Thymus (tissue), 14 donors: ENCODE measurements at places on chromosomes 2 and 18.

GRCh38 chr2:238789317-238789806, 58.5 kb upstream of the TWIST2 start:
- no peak for DNase-seq

DNA sequence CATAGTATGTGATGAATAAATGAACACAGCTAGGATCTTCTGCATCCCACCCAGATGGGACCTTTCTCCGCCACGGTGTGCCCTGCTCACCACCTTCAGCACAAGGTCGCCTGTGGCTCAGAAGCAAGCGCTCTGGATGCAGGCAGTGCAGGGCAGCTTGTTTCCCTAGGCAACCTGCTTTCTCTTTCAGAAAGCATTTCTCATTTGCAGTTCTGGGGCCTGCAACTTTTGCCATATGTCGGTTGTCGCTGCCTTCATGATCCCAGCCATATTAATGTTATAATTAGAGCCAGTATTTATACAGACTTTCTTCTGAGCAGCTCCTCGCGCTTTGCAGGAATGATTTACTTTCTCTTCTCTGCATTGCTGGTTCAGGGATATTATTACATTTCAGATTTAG, 692.8 kb downstream of the RNF144A start:
- no peak for DNase-seq

- DNase-seq: no peak
Observed at GRCh38 chr18:49020621-49021021, 69.9 kb upstream of the SMAD7 start.

- no peak for DNase-seq
Observed at GRCh38 chr2:79903222-79904000, 390.6 kb downstream of the CTNNA2 start.

- no peak for DNase-seq
Observed at GRCh38 chr2:88167740-88168139, 2.4 kb upstream of the THNSL2 start.

GRCh38 chr2:96164459-96165184, 19.4 kb upstream of the DUSP2 start:
- no peak for DNase-seq

- no peak for DNase-seq
Observed at GRCh38 chr2:172735582-172736423, at the start of gene RAPGEF4. RAPGEF4 (plus strand) TSS chr2:172735845; CDS start chr2:172735984, 139 bp downstream.

DNA sequence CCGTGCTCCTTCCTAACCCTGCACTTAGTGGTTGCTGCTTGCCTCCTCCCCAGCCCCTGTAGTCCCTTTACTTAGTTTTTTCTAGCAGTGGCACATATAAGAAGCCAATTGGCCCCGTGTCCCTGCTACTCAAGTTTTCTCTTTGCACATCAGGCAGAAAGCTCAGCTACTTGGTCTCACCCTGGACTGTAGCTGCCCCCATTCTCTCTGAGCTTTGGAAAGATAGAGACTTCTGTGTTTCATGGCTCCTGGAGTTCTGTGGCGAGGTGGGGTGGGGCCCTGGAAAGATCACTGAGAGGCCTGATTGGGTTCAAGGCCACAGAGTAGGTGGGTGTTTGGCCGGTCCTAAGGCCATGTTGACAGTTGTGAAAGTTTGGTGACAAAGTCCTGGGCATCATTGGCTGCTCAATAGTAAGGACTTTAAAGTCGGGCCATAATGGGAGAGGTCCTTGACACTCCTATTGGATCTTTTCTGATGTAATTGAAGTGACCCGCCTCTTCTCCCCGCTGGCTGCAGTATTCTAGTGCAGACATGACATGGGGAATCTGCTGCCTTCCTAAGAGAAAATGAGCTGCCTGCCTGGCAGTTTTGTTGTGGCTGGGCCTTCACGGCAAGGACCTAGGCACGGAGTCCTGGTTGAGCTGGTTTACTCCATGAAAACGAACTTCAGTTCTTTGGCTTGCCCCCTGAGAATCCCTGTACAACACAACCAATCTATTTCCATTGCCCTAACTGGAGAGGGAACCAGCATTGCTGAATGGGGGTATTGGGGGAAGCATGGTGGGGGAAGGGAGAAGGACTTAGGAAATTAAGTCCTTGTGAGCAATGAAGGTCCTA, 26.2 kb upstream of the CYP27A1 start:
- no peak for DNase-seq

- DNase-seq: no peak
Observed at GRCh38 chr2:235614176-235614860, 120.5 kb downstream of the AGAP1 start.

DNA sequence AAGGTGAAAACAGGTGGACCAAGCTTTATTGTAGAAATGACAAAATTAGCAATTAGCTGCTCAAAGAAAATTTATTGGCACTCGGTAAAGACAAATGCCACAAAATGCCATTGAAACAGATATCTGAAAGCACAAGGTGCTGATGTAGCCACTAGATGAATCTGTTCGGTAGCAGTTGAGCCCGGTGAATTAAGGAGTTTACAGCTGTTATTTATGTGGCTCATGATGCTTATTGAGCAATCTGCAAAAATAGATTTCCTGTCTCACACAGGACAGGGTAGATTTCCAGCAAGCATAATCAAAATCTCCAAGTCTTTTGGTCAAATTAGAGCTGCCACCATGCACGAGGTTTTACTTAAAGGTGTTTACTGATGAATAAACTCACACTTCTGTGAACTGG, 182.2 kb downstream of the PPP1R1C start:
- DNase-seq: no peak

DNA sequence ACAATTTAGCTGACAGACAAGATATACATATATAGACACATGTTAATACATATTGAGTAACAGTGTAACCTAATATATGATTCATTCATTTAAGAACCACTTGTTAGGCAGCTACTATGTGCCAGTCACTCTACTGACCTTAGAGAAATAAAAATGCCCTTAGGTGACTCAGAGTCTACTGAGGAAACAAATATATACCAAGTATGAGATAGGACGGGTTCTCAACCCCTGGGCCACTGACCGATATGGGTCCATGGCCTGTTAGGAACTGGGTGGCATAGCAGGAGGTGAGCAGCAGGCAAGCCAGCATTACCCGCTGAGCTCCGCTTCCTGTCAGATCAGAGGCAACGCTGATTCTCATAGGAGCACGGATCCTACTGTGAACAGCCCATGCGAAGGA, 14.8 kb downstream of the STRN start:
- DNase-seq: no peak

- no peak for DNase-seq
Observed at GRCh38 chr2:201579536-201579935, 63.8 kb downstream of the TMEM237 start.

- no peak for DNase-seq
Observed at GRCh38 chr2:128314348-128315121, 4.1 kb downstream of the HS6ST1 start.

GRCh38 chr2:238259061-238260020, 19.5 kb upstream of the HES6 start:
- DNase-seq: no peak

- DNase-seq: no peak
Observed at GRCh38 chr2:66017763-66018162, 417.2 kb upstream of the MEIS1 start.

DNA sequence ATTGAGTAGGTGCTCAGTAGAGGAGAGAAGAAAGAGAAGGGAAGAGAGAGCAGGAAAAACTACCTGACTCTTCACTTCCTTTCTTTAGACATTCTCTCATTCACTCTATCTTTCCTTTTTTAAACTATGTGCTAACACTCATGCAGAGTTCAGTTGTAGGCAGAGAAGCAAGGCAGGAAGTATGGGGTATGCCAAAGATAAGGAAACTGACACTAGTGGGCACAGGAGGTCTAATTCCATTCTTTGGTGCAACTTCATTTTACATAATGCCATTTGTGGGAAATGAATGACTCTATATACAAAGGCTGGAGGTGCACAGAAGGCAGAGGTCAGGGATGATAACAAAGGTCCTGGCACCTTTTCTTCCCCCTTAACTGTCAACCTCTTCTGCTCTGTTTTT, 35.1 kb upstream of the ACVR1 start:
- no peak for DNase-seq

DNA sequence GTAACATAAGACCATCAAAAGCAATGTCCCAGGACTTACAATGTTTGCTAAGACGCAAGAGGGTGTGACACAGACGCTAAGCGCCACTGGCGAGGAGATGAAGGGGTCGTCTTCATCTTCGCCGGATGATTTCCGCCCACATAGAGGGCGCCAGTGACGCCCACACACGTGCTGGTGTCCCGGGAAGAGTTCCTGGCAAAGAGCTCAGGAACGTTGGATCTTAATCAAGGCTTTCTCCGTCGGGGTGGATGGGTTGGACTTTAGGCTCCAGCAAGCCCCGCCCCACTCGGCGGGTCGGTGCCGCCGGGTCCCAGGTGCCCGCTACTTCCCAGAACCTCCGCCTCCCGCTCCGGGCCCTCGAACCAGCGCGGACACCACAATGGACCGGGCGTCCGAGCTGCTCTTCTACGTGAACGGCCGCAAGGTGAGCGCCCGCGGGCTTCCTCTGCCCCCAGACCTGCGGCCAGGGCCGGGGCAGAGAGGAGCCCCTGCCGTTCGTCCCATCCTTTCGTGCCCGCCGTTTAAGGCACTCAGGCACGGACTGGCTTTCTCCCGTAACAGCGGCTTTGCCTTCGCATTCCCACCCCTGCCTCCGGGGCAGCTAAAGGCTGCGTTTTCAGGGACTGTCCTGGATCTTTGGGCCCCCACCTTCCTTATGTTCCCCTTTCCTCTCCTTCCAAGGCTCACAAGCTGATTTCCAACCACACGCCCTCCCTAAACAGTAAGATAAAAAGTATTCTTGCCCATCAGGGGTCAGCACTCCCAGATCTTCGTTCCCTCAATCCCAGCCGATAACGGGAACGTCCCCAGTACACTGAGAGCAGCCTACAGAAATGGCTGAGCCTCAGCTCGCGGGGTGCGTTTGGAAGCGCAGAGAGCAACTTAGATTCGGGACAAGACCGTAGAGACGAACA, at the start of gene AOX1:
TSS of gene AOX1 (plus strand) at position 285 of the 914 bp plus-strand sequence. CDS start at position 380, 95 bp downstream.
- DNase-seq: no peak

- DNase-seq: no peak
Observed at GRCh38 chr2:74847070-74847858, 13.3 kb downstream of the HK2 start.

DNA sequence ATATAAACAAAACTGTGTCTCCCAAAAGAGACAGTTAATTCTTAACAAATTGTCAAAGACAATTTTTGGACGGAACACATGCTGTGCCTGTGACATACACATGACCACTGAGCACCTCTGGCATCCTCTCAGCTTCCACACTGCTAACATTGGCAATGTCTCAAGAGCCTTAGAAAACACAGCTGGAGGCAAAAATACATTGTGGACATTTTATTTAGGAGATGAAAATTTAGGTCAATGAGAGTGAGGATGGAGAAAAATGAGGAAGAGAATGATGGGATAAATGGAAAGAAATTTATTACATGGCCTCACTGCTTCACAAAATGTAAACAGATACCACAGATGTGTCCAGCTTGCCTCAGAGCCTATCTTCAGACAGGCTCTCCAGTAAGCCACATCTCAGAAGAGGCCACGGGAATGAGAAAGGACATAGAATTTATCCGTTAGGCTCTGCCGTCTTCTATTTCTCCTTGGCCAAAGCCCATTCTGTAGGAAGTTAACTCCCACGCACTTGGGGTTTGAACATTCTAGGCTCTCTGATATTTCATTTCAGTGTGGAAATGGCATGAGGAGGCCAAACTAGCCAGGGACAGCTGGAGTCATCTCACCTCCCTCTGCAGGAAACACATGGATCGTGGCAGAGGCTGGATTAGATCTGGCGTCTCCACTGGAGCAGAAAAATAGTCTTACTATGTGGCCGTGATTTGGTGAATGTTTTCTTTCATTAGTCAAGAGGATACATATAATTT, 519.4 kb upstream of the DSEL start:
- DNase-seq: no peak

DNA sequence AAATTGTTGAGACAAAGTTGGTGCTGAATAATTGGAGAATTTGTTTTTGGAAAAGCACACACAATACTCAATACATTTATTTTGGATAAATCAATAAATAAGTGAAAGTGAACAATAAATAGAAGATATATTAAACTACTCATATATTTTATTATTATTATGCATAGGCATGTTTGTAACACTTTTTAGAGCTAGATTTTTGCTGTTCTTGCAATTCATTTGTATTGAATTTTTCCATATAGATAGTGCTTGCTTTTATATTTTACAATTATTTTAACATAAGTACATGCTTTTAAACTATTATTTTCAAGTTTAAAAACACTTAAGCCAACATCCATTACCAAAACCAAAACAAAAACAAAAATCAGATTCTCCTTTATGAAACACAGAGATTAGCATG, 43.9 kb downstream of the BAZ2B start:
- DNase-seq: no peak

GRCh38 chr18:49709347-49709690, 104.0 kb downstream of the ACAA2 start:
- no peak for DNase-seq

- DNase-seq: no peak
Observed at GRCh38 chr18:7071600-7071999, 46.0 kb downstream of the LAMA1 start.

DNA sequence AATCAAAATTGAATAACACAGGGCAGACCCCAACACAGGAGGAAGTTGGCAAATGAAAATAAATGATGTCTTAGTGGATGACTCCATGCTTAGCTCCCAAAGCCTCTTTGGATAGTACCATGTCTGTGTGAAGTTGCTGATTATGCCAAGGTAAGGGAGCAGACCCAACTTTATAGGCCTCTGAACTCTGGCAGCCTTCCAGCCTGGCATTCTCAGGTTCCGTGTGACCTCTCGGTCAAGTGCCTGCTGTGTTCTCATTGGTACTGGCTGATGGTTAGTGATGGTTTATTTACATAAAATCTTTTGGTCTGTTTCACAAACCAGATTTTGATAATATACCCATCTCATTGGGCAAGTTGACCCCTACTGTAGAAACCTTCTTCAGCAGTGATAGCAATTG, 112.2 kb upstream of the TTC39C start:
- no peak for DNase-seq

- no peak for DNase-seq
Observed at GRCh38 chr18:44732599-44732998, 51.9 kb downstream of the SETBP1 start.

DNA sequence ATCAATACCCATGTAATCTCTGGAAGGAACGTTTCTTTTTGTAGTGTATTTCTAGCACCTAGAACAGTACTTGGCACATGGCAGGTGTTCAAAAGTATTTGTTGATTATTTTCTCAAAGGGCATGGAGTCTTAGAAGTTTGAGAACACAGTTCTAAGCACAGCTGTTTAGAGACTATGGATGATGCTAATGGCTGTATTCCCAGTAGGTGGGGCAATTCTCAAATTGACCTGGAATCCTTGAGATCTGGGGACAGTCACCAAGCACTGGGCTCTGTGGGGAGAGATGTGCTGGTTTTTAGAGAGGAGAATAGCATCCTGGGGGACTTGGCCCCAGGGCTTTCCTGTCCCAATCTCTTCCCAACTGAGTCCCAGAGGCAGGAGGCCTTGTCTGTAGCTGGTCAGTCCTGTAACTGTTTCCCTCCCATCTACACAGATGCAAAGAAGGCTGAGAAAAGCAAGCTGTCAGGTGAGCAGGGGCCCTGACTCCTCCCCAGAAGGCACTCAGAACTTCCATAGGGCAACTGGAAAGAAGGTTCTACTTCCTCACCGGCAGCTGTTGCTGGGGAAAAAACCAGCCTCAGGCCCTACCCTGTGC, 17.5 kb upstream of the IL36G start:
- DNase-seq: no peak
